ENCODE measurements at places on chromosomes 2 and 18.

DNA sequence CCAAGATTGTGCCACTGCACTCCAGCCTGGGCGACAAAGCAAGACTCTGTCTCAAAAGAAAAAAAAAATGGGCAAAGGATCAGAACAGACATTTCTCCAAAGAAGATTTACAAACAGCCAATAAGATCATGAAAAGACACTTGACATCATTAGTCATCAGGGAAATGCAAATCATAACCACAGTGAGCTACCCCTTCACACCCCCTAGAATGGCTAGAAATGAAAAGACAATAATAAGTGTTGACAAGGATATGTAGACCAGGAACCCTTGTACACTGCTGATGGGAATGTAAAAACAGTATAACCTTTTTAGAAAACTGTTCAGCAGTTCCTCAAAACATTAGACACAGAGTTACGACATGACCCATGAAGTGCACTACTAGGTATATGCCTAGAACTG lies 18.4 kb upstream of the MTERF4 start:
- DNase-seq = no peak

- DNase-seq = no peak
Observed at GRCh38 chr2:43399515-43400264, 173.3 kb upstream of the ZFP36L2 start.

DNA sequence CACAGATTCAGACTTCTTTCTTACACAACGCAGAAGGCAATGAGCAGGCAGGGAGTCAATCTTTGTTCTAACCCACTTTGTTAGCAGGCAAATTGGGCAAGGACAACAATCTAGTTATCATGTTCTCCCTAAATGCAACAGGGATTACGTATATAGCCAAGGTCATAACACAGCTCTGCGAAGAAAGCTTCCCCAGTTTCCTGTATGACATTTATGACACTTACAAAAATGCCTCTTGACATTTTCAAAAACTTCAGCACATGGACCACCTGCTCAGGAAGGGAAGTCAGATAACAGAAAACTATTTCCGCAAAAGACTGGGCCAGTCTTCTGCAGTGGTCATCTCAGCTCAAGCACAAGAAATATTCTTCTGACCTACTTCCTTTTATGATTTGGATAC lies 106.1 kb downstream of the IRS1 start:
- no peak for DNase-seq

- no peak for DNase-seq
Observed at GRCh38 chr18:74597034-74597661, 522 bp upstream of the ZNF407 start.

- no peak for DNase-seq
Observed at GRCh38 chr2:15808944-15809343, 131.4 kb upstream of the MYCN start.

DNA sequence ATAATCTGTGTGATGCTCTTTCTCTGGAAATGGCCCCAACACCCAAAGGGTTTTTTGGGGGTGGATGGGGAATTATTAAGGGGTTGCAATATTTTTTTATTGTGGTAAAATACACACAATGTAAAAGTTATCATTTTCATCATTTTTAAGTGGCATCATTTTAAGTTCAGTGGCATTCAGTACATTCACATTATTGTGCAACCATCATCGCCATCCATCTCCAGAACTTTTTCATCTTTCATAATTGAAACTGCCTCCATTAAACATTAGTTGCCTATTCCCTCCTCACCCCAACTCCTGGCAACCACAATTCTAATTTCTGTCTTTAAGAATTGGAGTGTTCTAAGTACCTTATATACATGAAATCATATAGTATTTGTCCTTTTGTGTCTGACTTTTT lies 90.0 kb downstream of the POLR1A start:
- DNase-seq = no peak

DNA sequence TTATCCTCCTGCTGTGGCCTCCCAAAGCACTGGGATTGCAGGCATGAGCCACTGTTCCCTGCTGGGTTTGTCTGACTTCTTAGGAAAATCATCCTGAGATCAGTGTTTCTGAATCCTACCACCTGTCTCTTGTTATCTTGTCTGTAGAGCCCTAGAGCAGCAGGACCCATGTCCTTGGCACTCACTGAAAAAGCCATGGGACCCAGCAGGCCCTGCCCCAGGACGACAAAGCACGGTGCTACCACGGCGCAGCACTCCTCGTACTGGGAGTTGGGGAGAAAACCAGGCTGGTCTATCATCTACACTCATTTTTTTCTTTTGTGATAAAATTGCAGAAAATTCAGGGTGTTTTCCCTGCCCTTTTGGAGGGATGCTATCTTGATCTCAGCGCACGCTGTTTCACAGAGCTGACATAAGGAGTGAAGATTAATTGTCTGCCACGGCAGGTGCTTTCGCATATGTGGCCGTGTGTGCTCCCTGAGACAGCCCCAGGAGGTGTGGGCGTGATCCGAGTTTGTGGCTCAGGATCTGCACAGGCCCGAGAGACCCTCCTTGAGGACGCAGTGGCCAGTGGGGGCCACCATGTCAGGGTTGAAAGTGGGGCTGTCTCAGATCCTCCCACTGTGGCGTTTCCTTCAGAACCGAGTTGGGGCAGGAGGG lies 179.1 kb downstream of the LDLRAD4 start:
- no peak for DNase-seq

Data from CD4-positive, alpha-beta T cell treated with Interleukin-4 for 1 hour (primary cell).